ENCODE measurements at places on chromosomes 12 and 14.
A peak's percentile ranks its signal among the peaks of the same experiment; 100 is the strongest.

- DNase-seq = no peak
Measured at GRCh38 chr14:68471964-68472508, 320.8 kb downstream of the ZFP36L1 start.

DNA sequence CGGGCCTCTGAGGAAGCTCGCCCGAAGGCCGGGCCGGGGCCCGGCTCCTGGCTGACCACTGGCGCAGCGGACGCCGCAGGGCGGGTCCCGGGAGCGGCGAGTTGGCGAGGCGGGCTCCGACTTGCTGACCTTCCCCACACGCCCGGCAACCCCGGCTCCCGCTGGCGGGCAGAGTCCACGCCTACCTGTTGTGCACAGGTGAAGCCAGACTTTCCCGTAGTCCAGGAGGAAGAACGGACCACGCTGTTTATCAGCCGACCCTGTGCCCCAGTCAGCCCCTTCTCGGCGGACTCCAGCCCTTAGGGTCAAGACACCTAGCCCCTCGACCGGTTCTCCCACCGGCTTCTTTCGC lies 407 bp downstream of the HEATR5A start:
- no peak for DNase-seq

DNA sequence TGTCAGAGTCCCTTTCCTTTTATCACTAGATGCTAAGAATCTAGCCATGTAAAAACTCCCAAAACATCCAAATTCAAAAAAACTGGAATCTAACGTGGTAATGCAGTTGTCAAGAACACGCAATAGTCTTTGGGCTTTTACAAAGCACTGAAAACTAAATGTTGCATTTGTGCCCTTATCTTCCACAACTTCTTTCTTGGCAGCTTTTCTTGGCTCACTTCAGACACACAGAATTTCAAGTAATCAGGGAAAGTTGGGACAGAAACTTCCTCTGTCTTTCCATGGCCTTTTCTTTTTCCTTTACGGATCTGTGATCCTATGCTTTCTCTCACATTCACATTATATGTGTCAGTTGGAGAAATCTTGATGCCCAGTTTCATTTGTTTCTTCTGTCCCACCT lies 136.0 kb downstream of the CRADD start:
- DNase-seq = no peak

- no peak for DNase-seq
Measured at GRCh38 chr12:52533686-52534470, 13.7 kb upstream of the KRT5 start.

DNA sequence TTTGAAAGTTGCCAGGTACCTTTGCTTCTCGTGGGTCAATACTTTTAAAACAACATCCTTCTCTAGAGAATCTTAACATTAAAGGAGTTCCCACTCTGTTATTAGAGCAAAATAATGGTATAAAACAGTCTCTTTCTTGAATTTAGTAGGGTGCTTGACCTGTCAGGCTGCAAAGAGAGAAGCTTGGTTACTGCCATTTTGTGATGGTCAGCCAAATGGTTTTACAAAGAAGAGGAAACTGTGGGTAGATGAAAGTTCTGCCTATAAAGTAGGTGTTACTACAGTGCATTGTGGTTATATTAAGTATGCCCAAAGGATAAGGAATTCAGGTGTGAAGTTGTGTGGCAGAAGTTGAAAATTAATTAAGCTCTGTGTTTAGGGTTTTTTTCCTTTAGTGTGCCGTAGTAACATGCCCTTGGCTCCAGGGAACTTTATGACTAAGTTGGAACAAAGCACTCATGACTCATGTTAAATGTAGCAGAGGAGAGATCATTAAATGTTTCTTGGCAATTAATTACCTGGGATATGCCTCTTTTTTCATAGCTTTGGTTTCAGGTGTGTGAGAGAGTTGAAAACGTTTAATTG lies 354.0 kb upstream of the KITLG start:
- no peak for DNase-seq

- DNase-seq = no peak
Measured at GRCh38 chr12:76922866-76923265, 44.0 kb upstream of the CSRP2 start.

DNA sequence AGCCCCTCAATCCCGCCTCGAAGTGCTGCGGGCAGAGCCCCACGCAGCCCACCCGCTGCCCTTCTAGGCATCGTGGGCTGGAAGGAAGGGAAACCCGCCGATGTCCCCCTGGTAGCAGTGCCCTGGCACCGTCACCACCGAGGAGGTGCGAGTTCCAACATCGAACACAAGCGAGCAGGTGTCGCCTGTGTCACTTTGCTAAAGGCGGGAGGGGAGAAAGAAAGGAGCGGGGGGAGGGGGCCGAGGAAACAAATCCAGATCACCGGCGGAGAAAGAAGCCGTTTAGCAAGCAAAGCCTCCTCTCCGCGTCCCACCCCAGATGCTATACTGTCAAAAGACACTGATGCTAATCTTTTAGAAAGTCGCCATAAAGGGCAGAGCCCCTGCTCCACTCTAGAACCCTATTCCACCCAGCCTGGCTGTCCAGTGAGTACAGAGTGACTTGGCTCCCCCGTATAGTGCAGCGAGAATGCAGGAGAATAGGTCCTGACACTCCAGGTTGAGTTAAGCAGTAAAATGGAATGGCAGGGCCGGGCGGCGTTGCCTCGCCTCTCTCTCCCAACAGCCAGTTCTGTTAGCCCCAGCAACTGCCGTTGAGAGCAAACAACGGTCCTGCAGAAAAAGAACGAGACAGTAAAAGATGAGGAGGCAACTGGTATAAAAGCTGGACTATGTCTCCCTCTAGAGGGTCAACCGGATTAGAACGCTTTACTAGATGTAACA lies 67.9 kb upstream of the USP15 start:
- DNase-seq = peak; percentile 85

GRCh38 chr14:71566276-71566675 lies 366.0 kb upstream of the RGS6 start:
- DNase-seq = peak; percentile 21

GRCh38 chr14:32470161-32470715 lies 141.1 kb downstream of the AKAP6 start:
- no peak for DNase-seq

DNA sequence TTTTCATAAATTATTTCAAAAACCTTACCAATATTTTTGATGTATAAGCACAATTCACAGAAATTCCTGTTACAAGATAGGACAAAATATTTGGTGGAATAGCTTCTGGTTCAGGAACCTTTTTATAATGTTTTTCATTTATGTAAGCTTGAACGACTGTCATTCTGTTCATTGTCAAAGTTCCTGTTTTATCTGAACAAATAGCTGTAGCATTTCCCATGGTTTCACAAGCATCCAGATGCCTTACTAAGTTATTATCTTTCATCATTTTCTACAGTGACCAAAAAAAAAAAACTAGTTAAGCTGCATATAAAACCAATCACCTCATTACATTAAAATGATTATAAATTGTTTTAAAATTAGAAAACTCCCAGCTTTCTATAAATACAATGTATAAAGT lies 87.1 kb downstream of the ATP2B1 start:
- DNase-seq = no peak

DNA sequence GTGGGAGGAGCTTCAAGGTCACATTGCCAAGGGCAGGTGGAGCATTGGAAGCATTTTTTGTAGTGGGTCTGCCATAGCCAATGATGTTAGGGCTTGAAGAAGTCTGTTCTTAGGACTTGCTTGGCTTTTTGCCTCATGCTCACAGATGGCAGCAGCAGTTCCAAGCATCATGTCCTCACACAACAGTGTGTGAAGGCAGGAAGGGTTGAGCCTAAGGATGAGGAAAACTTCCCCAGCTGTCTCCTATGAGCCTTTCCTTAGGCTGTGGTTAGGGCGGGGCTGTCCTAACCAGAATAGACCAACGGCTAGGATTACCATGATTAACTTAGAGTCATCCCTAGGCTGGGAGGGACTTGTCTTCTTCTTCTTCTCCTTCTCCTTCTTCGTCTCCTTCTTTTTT lies 76.2 kb upstream of the KCNA1 start:
- peak; percentile 60 for DNase-seq

- DNase-seq = no peak
Measured at GRCh38 chr14:20837831-20838230, 35.2 kb upstream of the RNASE1 start.

- DNase-seq = no peak
Measured at GRCh38 chr14:89160437-89160836, 256.6 kb downstream of the FOXN3 start.

- DNase-seq = no peak
Measured at GRCh38 chr14:68598621-68599447, 194.0 kb downstream of the ZFP36L1 start.

DNA sequence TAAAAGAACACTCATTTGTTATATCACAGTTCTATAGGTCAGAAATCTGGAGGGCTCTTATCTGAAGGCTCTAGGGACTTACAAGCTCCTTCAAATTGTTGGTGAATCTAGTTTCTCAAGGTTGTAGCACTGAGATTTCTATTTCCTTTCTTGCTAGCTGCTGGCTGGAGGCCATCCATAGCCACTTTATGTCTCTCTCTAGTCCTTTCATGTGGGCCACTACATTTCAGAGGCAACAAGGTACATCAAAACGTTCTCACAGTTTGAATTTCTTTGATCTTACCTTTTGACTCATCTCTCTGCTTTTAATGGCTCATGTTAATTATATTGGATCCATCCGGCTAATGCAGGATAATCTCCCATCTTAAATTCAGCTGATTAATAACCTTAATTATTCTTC lies 286.8 kb downstream of the DIO2 start:
- no peak for DNase-seq

DNA sequence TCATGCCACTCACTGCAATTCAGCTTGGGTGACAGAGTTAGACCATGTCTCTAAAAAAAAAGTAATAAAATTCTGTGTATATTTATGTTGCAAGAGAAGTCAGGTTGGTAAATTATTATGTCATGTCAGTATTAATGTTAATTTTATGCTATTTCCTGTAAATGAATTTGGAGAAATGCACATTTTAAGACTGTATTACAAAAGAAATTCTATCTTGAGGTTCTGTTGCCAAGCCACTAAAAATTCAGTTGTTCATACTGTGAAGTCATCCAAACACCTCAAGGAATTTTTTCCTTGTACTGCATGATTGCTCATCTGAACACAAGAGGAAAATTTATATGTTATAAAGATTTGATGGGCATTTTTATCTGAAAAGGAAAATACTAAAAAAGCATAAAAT lies 23.3 kb upstream of the HMGA2 start:
- DNase-seq = no peak

DNA sequence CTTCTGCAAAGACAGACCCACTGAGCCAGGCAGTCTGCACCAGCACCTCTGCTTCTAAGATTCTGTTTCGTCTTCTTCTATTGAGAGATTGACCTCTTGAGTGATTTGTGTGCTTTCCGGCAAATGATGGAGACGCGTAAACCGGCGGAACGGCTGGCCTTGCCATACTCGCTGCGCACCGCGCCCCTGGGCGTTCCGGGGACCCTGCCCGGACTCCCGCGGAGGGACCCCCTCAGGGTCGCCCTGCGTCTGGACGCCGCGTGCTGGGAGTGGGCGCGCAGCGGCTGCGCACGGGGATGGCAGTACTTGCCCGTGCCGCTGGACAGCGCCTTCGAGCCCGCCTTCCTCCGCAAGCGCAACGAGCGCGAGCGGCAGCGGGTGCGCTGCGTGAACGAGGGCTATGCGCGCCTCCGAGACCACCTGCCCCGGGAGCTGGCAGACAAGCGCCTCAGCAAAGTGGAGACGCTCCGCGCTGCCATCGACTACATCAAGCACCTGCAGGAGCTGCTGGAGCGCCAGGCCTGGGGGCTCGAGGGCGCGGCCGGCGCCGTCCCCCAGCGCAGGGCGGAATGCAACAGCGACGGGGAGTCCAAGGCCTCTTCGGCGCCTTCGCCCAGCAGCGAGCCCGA lies 703 bp downstream of the ASCL4 start:
- DNase-seq = no peak

DNA sequence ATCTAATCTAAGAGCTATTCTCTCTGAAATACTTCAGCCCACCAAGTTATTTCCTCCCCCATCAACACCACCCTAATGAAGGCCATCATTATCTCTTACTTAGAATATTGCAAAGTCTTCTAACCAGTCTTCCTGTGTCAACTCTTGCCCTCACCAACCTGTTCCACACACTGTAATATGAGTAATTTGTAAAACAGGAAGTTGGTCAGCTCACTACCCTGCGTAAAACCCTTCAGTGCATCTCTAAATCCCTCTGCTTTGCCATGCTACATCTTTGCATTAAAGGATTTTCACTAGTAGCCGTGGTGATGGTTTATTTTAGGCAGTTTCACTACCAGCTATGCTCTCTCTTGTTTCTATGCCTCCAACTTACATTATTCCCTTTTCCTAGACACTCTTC lies 70.0 kb downstream of the KIF21A start:
- DNase-seq = no peak

- DNase-seq = peak; percentile 33
Measured at GRCh38 chr12:11830307-11830801, 180.9 kb downstream of the ETV6 start.

- DNase-seq = no peak
Measured at GRCh38 chr14:98957211-98958047, 314.6 kb downstream of the BCL11B start.

DNA sequence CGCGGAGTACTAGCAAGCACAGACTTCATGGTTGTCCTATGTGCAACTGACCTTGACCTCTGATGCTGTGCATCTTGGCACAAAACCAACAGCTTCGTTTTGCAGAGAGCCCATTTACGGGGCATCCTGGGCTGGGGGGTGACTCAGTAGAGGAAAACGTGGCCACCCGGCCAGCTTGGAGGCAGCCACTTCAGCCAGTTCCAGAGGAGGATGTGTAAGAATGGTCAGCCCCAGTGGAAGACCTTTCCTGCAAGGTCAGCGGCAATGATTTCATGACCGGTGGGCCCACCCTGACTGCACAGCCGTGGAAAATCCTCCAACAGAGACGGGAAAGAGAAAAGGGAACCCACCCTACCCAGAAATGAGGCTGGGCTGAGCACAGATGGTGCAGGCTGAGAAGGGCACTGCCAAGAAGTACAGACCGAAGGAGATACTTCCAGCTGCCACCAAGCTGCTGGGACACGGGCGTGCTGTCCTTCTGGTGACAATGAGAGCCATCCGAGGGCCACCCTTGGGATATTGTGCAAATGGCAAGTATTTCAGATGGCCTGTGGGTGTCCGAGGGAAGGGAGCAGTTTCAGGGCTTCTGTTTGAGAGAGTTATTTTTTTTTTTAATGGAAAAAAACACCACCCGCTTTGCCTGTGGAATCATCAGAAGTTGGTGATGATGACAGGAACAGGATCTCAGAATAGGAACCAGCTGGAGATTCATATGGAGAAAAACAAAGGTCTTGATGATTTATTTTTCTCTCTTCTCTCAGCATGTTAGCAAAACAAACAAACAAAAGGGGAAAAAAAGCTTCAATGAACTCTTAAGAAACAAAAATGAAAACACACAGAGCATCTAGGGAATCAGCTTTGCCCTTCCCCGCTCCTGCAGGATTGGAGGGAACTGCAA lies 120.2 kb upstream of the RFLNA start:
- no peak for DNase-seq
